ENCODE measurements at places on chromosomes 5 and 9.

DNA sequence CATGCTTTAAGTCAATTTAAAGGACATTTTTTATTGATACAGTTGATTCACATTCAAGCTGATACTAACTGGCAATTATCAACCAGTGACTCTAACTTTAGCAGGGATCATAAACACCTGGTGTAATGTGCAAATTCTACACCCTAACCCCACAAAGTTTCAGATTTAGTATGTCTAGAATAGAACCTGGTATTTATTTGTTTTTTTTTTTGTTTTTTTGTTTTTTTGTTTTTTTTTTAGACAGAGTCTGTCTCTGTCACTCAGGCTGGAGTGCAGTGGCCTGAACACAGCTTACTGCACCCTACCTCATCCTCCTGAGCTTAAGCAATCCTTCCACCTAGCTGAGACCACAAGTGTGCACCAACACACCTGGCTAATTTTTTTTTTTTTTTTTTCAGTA, 311.2 kb upstream of the SEMA6A start:
- no peak for DNase-seq

DNA sequence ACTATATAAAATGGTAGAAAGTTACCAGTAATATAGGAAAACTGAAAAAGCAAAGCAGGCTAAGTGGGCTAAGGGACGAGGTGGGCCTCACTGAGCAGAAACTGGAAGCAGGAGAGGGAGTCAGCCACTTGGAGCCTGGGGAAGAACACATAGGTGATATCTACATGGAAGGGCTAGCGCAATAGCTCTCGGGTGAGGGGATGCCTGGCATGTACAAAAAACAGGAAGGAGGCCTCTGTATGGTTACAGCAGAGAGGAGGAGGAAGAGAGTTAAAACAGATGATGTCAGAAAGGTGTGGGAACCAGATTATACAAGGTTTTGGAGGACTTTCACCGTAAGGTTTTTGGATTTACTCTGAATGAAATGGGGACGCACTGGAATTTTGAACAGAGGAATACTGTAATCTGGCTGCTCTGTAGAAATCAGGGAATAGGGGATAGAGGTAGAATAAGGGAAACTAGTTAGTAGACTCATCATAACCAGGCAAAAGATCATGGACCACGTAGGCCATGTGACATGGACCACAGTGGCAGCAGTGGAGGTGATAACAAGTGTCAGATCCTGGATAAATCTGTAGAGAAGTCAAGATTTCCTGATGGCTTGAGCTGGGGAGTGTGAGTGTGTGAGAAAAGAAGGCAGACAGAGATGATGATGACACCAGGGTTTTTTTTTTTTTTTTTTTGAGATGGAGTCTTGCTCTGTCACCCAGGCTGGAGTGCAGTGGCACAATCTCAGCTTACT, 52.5 kb downstream of the FNBP1 start:
- no peak for DNase-seq

GRCh38 chr9:87594194-87594593, 96.5 kb downstream of the DAPK1 start:
- peak; percentile 92 for DNase-seq

GRCh38 chr5:132749506-132749905, 2.3 kb downstream of the CCNI2 start:
- DNase-seq: no peak

- DNase-seq: peak; percentile 28
Observed at GRCh38 chr9:126781186-126782052, 23.4 kb upstream of the ZBTB43 start.
